ENCODE measurements at places on chromosomes 1 and 21. TPM values are rescaled to one million over a fixed set of nuclear protein-coding genes. Genes with fewer than 3 reads are reported as not detected.

Gene GLRX2
- total RNA-seq = 16.6 TPM

Gene KMO
- not detected for total RNA-seq

Gene KRTAP19-1
- total RNA-seq = not detected

Gene GJA4
- not detected for total RNA-seq

Gene CYP4A22
- not detected for total RNA-seq

Gene SLC66A1
- total RNA-seq = 27.9 TPM

Gene S100B
- not detected for total RNA-seq

Gene GNAT2
- not detected for total RNA-seq

Gene C8B
- not detected for total RNA-seq

Gene TMEM200B
- total RNA-seq = not detected

Gene SPRR1B
- total RNA-seq = 1.9 TPM

Gene KIF17
- not detected for total RNA-seq

Gene CPLANE2
- total RNA-seq = 25.7 TPM

Gene PTCH2
- total RNA-seq = 0.16 TPM

DNA sequence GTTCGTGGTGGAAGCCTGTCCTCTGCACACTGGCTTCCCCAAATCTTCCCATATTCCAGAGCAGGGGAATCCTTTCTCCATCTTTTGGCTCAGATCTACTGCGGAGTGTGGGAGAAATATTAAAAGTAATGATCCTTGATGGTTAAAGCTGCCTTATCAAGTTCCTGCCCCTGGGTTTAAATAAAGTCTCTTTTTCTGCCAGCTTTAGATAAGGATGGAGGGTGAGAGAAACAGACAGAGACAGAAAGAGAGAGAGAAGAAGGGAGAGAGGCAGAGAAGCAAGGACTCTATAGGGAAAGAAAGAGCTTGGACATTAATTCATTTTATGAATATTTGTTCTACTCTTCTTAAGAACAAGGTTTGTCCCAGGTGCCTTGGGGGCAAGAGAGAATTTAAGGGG is 98.0 kb downstream of the KCNJ15 start:
- no peak for DNase-seq

GRCh38 chr1:209879539-209879938 is 51.8 kb downstream of the UTP25 start:
- DNase-seq = peak; percentile 19

DNA sequence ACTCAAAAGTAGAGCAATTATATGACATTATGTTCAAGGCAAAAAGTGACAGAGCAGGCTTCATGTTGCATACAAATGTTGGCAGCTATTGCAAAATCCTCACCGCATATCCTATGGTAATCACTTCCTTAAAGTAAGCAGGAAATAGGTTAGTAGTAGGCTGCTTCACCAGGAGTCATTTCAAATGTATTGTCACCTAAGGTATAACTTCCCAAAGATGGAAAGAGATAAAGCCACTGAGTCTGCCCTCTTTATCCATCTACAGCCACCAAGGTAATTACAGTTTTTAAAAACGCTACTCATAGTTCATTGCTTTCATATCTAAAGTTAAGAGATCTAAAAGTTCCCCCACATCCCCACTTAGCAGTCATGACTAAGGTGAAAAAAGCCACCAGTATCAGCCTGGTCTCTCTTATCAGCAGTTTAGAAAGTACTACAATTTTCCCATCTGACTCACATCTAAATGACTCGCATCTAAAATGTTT is 31.6 kb upstream of the UBE2U start:
- peak; percentile 67 for DNase-seq

GRCh38 chr1:3192825-3193224 is 123.8 kb downstream of the PRDM16 start:
- DNase-seq = no peak

GRCh38 chr21:29775462-29775861 is 164.3 kb downstream of the GRIK1 start:
- no peak for DNase-seq

DNA sequence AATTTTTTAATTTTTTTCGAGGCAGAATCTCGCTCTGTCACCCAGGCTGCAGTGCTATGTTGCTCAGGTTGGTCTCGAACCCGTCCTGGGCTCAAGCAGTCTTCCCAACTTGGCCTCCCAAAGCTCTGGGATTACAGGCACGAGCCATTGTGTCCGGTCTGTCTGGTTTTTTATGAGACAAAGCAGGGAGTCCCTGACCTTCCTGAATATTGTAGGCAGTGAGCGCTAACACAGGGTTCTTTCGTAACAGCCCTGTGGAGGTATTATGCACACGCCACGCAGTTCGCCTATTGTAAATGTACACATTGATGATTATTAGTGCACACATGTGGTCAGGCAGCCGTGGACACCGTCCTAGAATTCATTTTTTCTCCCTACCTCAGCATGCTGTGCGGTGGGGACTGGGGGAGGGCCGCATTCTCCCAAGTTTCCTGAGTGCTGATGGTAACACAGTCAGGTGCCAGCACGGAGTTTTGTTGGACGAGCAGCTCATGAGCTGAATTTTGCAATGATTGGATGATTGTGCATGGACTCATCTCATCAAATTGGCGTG is 19.6 kb downstream of the SPSB1 start:
- DNase-seq = no peak

GRCh38 chr1:9439074-9439761 is 100.0 kb upstream of the SLC25A33 start:
- no peak for DNase-seq

GRCh38 chr1:90715309-90715708 is 1.8 kb downstream of the BARHL2 start:
- DNase-seq = no peak

DNA sequence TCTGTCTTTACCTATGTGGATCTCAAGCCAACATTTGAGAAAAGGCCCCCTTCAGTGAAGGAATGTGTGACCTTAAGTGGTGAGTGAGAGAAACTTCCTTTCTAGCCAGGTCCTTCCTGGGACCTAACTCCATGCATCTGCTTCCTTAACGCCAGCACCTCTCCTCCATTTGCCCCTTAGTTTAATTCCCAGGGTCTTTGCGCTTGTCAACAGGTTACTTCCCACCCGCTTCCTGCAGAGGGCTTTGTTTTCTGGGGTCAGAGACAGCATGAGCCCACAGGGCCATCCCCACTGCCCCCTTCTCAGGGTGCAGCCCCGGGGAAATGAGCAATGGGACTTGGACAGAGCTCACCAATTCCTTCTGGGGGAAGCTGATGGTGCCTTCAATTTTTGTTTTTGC is 54.8 kb downstream of the EVA1C start:
- no peak for DNase-seq

DNA sequence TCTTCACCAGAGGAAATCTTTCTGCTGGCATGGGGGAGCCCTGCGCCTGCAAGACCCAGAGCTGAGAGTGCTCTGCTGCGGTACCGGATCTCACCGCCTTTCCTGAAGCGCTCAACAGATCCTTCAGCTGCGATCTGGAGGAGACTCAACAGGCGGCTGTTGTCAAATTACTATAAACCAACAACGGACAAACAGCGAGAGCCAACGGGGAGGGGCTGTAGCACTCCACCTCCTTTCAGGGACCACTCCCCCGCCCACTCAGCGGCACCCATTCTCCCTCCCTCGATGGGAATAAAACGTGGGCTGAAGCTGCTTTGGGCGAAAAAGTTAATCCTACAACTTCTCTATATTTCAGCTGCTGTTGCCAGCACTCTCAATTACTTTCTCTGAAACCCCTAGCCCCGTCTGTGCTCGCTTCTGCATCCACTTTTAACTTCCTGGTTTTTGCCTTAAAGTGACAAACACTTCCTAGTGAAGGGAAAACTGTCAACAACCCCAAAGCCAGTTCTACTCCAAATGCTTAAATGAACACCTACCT is at the start of gene FMO5:
Gene FMO5, minus strand, starts transcription at position 147 of the 538 bp plus-strand sequence. CDS start 310 bp downstream, outside the sequence.
- peak; percentile 67 for DNase-seq

DNA sequence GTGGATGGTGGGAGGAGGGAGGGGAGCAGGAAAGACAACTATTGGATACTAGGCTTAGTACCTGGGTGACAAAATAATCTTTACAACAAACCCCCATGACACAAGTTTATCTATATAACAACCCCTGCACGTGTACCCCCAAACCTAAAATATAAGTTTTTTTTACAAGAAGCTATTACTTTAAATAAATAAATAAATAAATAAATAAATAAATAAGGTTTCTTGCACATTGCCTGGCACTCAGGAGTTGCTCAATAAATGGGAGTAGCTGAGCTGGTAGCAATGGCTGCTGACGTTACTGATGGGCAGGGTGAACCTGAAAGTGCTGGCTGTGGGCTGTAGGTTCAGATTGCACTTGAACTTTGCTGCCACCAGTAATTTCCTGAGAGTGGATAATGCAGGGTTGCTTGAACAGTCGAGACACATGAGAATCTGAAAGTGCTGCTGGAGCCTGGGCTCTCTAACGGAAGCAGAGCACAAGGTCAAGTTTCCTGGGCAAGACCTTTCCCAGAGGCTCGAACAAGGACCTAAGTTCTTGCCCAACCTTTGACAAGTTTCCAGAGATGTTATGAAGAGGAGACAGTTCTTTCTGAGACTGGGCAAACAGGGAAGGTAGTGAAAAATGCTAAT is 14.8 kb upstream of the KCNE2 start:
- no peak for DNase-seq

GRCh38 chr1:69305621-69306020 is 262.1 kb upstream of the LRRC7 start:
- DNase-seq = peak; percentile 41

DNA sequence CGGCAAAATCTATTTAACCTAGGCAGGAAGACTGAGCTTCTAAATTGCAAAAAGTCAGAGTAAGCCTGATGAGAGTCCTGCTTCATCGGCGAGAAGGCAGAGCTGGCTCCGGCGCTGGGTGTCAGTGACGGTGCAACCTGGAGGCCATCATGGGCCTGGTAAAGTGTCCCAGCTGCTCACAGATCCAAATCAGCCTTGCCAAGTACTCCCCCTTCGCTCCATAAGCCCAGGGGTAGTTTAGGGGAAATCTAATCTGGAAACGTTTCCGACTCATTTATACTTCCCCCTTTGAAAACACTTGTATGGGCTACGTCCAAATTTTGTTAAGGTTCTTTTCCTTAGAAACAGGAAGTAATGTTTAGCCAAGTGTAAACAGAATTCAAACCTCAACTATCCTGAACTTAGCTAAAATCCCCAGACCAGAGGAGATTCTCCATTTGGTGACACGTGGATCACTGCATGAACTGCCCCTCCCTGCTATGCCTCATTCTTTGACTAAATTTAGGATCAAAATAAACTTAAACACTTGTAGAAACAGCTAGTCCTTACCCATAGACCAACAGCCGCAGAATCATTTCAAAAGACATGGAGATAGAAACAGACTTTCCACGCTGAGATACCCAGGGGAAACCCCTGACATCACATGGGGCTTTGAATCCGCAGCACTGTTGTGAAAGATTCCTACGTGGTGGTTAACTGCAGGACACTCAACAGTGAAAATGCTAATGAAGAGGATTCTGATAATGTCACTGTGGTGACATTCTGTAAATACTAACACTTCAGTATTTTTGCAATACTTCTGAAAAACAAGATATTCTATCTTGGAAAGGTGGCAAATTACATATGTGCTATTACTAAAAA is 172.7 kb downstream of the TGFBR3 start:
- DNase-seq = no peak

DNA sequence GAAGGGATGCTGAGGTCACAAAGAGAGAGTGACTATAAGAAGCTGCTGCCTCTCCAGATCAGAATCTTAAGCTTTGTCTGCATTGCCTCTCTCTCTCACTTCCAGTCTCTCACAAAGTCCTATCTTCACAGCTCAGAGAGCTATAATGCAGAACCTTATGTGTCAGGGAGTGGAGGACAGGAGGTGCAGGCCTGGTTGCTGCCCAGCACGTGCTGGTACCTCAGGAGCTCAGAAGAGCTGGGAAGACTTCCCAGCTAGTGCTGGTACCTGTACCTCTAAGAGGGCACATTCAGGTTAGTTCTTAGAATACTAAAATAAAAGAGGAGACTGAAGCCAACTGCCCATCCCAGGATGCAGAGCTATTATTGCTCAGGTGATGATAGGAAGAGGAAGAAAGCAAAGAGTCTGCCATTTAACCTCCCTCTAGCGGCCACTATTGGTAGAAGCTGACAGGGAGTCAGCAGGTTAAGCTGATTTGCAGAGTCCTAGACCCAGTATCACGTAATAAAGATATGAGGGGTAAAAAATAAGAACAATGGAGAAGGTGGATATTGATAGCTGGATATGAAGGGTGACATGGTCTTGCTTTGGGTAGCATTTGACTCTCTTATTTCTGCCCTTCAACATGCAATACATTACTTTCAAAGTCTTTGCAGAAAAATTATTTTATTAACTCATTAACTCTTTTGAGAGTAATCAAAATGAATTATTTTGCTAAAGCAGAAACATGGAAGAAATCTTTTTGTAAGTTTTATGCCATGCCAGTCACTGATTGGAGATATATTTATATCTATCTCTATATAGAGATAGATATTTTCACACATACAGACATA is 138.1 kb upstream of the HMCN1 start:
- peak; percentile 82 for DNase-seq

DNA sequence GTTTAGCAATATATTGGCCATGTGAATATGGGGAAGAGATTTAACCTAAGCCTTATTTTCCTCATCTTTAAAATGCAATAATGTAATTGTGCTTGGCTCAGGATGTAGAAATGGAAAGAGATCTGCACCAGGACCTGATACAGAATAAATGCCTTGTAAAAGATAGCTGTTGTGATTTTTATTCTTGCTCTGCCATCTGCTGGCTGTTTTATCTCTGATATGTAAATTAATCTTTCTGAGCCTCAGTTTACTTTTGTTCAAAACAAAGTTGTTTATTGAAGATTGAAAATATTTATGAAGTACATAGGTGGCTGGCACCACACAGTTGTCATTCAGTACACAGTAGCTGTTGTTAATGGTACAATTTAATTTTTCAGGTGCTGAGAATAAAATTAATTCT is 21.9 kb downstream of the ZYG11B start:
- DNase-seq = peak; percentile 11

GRCh38 chr1:178577882-178578281 is 65.0 kb downstream of the TEX35 start:
- no peak for DNase-seq

- DNase-seq = peak; percentile 19
Observed at GRCh38 chr1:91844862-91845528, 41.0 kb downstream of the TGFBR3 start.

- no peak for DNase-seq
Observed at GRCh38 chr1:110280126-110280525, 59.1 kb upstream of the RBM15 start.

GRCh38 chr1:151157067-151157531 is 650 bp downstream of the TNFAIP8L2 start:
- no peak for DNase-seq

- DNase-seq = no peak
Observed at GRCh38 chr1:20223106-20223505, 36.8 kb upstream of the PLA2G2C start.

- DNase-seq = no peak
Observed at GRCh38 chr1:111611986-111612385, 7.6 kb upstream of the RAP1A start.

- no peak for DNase-seq
Observed at GRCh38 chr1:45617618-45618017, 6.2 kb downstream of the CCDC17 start.

DNA sequence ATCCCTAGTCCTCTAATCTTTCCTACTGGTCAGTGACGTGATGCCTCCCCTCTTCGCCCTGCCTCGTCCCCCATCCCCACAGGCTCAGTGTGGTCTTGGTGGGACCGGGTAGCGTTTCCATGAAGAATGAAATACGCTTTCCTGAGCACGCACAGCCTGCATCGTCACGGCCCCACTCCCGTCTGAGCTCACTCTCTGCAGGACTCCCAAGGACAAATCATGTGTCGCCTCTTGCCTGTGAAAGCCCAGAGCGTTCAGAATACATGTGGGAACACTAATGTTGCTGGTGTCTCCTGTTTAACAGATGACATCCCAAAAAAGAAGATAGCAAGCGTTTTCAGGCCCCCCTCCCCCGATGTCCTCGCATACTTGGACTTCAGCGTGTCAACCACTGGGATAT is 49.2 kb downstream of the S100B start:
- no peak for DNase-seq

Data from HT-29 (cell line).